GM04504 (cell line): ENCODE measurements at places on chromosomes 6 and 20.

GRCh38 chr6:52391599-52391998 lies 28.5 kb upstream of the EFHC1 start:
- DNase-seq = no peak

- DNase-seq = peak; percentile 21
Observed at GRCh38 chr6:40308533-40309306, 278.4 kb downstream of the LRFN2 start.

DNA sequence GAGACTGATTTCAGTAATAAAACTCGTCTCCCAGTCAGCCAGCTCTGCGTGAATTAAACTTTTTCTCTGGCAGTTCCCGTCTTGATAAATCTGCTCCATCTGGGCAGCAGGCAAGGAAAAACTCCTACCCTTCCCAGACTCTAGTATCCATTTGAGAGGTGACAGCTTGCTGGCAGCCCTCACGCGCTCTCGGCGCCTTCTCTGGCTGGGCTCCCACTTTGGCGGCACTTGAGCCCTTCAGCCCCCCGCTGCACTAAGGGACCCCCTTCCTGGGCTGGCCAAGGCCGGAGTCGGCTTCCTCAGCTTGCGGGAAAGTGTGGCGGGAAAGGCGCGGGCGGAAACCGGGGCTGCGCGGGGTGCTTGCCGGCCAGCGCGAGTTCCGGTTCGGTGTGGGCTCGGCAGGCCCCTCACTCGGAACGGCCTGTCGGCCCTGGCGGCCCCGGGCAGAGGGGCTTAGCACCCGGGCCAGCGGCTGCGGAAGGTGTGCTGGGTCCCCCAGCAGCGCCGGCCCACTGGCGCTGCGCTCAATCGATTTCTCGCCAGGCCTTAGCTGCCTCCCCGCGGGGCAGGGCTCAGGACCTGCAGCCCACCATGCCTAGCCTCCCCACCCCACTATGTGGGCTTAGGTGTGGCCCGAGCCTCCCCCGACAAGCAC lies 21.8 kb upstream of the GMPR start:
- DNase-seq = no peak

GRCh38 chr6:6793388-6794250 lies 205.1 kb downstream of the LY86 start:
- no peak for DNase-seq

GRCh38 chr6:159463119-159463829 lies 229.8 kb downstream of the SOD2 start:
- DNase-seq = no peak

DNA sequence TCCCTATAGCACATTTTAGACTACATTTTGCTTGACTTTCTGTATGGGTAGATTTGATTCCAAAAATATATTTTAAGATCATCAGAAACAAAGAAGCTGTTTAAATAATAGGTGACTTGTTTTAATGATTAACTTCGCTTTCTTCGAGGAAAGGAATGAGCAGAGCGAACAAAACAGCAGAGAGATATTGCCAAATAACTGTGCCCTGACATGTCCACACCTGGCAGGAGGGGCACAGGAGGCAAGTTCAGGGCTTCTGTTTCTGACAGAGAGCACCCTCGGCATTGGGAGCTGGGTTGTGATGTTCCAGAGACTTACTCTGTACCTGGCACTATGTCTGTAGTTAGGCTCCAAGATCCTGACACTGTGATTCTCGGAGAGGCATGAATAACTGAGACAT lies 155.7 kb upstream of the SASH1 start:
- no peak for DNase-seq

DNA sequence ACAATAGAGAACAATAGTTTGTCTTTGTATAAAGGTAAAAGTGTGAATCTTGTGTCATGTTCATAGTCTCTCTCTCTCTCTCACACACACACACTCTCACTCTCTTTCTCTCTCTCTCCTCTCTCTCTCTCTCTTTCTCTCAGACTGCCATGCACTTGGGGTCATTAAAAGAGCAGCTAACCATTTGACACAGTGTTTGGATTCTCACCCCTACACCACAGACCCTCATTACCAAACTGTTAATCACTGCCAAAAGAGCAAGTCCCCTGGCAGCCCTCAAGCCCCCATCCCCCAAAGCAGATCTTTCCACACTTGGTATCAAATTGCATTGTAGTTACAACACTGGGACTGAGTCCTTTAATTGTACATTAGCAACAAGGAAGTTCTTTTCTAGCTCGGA lies 305.8 kb upstream of the RSPO3 start:
- DNase-seq = no peak

DNA sequence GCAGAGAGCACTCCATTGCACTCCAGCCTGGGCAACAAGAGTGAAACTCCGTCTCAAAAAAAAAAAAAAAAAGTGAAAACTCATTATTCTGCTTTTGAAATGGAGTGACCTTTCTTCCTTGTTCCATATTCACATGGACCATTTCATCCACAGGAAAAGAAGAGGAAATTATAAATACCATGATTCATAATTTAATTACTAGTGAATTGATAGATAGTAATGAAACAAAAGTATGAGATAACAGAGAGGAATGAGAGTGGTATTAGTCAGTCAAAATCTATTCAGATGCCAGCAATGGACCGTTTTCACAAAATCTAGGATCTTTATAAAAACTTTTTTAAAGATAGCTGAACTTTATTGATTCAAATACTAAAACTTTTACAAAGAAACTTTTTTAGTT lies 443.1 kb upstream of the FLRT3 start:
- no peak for DNase-seq

DNA sequence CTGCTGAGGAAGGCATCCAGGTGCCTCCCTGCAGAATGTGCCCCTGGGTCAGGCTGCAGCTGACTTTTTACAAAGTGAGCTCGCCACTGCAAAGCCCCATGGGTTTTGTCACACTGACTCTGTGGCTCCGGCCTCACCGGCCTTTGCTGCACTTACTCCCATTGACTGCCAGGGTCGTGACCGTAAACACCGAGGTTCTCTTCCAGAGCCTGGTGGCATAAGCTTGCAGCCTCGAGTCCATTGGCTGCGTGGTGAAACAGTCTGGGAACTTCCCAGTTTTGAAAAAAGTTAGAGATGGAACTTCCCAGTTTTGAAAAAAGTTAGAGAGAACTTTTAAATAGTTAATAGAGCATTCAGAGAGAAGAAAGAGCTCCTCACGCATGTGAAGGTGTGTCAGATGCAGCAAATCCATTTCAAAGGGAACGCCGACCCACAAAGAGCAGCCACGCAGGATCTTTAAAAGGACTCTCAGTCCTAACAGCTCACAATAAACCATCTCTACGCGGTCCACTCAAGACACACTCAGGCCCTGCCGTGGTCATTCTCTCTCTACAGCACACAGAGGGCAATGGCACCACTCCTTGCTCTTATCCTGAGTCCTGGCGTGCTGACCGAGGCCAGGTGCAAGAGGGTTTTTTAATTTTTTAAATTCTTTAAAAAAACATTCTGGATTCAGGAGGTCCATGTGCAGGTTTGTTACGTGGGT lies 12.8 kb downstream of the RAMACL start:
- DNase-seq = no peak

DNA sequence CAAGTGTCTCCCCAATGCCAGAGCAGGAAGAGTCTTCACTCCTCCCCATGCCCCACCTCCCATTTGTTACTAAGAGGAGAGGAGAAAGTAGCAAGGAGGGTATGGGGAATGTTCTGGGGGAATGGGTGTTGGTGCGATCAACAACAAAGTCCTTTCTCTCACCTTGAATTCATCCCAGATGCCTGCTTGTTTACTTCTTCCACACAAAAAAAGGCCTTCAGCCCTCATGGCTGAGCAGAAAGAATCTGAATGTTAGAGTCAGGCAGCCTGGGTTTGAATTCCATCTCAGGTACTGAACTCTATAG lies 9.9 kb downstream of the MOG start:
- no peak for DNase-seq

GRCh38 chr6:3333263-3333662 lies 74.5 kb downstream of the PSMG4 start:
- DNase-seq = no peak

GRCh38 chr6:112524071-112524470 lies 176.9 kb downstream of the RFPL4B start:
- no peak for DNase-seq

DNA sequence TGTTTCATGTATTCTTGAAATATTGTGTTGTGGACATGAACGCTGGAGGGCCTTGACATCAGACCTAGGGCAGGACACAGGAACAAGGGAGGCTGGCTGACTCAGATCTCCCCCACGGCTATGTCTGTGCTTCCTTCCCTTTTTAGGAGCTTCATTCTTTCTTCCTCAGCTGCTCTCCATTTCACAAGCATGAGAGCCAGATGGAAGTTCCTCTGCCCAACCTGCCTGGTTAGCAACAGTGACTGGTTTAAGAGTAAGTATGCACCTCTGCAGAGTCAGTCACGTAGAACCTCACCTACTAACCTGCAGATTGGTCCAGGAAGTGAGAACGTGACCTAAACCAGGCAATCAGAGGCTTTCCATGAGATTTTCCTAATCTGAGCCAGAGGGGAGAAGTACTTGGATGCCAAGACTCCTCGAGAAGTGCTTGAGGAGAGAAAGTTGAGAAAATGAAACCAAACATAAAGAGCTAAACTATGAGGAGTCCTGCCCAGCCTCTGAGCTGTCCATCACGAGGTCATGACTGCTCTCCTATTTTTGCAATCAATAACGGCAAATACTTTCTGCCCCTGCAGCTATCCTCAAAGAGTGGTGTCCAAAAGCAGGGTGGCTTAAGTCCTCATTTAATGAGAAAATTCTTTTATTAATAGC lies 465.2 kb upstream of the CITED2 start:
- DNase-seq = peak; percentile 58

DNA sequence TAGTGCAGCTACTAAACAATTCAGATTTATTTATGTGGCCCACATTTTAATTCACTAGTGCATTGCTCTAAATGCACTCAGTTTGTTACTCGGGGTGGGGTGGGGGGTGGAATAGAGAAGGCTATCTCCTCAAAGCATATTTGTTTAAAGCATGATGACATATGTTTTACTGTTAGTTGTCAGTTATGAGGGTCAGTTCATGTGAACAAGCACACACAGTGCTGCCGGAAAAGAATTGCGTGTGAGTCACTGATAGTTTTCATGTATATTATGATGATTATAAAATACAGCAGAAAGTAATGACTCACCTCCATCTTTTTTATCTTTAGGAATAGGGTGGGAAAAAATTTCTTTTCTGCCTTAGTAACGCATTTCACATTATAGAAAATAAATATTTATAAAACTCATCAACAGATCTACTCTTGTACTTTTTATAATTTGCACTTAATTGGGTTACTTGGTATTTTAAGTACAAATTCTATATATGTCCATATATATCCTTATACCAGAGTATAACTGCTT lies 42.2 kb upstream of the STXBP5 start:
- no peak for DNase-seq

- no peak for DNase-seq
Observed at GRCh38 chr6:37699138-37699766, 1.6 kb upstream of the MDGA1 start.

DNA sequence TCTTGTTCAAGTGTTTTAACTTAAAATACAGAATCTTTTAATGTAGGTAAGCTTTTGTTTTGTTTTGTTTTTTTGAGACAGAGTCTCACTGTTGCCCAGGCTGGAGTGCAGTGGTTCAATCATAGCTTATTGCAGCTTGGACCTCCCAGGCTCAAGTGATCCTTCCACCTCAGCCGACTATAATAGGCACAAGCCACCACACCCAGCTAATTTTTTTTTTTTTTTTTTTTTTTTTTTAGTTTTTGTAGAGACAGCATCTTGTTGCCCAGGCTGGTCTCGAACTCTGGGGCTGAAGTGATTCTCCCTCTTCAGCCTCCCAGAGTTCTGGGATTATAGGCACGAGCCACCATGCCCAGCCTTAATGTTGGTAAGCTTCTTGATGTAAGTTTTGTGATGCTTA lies 3.3 kb downstream of the EFHC1 start:
- no peak for DNase-seq

DNA sequence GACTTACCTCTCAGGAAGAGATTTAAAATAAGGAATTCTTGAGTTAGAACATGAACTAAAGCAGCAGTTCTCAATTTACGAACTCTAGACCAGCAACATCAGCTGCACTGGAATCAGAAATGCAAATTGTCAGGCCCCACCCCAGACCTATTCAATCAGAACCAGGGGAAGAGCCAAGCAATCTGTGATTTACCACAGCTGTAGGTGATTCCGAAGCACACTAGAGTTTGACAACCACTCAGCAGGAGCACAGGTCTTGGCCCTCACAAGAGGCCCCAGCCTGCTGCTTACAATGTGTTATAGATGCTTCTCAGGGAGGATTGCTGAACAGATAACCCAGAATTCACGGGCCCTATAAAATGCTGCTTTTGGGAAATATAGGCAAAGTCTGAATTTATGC lies 279.2 kb downstream of the PTPRK start:
- DNase-seq = no peak

- DNase-seq = no peak
Observed at GRCh38 chr6:123804014-123804786, 535 bp downstream of the NKAIN2 start.

DNA sequence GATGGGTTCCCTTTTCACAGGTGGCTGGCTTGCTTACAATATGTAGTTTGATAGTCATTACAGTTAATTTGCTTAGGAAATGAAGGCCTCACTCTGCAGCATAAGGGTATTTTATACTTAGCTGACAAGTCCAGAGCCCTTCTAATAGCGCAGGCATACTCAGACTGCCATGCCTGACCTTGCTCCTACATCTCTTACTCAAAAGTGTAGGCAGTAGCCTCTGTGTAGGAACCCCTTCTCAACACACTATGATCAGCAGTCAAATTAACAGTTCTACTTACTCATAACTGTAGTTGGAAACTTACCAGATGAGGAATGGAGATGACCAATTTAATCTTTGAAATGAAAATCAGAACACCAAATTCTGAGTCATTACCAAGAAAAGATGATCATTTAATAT lies 373.5 kb downstream of the TBC1D32 start:
- DNase-seq = no peak

- DNase-seq = no peak
Observed at GRCh38 chr6:1593958-1594314, 15.8 kb upstream of the FOXC1 start.

DNA sequence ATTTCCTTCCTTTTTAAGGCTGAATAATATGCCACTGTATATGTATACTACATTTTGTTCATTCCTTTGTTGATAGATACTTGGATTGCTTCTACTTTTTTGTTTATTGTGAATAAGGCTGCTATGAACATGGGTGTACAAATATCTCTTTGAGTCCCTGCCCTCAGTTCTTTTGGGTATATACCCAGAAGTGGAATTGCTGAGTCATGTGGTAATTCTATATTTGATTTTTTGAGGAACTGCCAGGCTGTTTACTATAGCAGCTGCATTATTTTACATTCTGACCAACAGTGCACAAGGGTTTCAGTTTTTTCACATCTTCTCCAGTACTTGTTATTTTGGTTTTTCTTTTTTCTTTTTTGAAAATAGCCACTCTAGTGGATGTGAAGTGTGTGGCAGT lies 34.1 kb downstream of the CDS2 start:
- DNase-seq = no peak

- DNase-seq = peak; percentile 22
Observed at GRCh38 chr6:116034327-116034726, 26.4 kb downstream of the FRK start.
